ENCODE measurements at places on chromosomes 1 and 21.

GRCh38 chr1:245440922-245441321 is 286.1 kb downstream of the KIF26B start:
- no peak for DNase-seq

- DNase-seq: no peak
Observed at GRCh38 chr1:175237389-175237788, 44.8 kb upstream of the KIAA0040 start.

DNA sequence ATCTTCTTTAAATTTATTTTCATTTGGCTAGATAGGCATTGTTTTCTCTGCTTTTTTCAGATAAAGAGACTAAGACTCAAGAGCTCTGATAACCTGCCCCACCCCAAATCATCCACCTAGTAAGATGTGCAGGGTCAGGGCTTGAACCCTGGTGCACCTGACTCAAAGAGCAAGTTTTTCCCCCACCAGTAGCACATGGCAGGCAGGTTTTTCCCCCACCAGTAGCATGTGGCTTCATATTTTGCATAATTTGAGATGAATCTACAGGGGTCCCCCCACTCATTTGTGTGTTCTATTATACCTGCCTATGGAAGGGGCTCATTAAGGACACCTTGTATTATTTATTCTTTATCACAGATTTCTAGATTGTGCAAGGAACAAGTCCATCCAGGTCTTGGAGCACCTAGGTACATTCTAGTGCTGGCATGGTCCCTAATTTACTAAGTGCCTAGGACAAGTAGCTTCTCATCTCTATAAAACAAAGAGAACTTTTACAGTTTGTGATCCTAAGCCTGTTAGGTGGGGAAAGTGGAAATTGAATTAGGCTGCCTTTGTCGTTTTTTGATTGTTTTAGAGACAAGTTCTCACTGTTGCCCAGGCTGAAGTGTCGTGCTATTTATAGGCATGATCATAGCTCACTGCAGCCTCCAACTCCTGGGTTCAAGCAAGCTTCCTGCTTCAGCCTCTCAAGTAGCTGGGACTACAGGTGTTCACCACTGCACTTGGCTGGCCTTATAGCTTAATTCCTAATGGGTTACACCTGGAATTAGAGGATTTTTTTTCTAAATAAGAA is 13.2 kb upstream of the CTSE start:
- DNase-seq: no peak

DNA sequence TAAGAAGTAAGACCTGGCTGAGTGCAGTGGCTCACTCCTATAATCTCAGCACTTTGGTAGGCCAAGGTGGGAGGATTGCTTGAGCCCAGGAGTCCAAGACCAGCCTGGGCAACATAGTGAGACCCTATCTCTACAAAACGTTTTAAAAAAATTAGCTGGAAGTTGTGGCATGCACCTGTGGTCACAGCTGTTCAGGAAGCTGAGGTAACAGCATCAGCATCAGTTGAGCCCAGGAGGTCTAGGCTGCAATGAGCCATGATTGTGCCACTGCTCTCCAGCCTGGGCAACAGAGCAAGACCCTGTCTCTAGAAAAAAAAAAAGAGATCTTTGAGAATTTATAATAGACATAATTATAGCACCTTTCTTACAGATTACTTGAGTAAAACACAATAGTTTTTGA is 36.0 kb downstream of the AGL start:
- DNase-seq: no peak

- DNase-seq: no peak
Observed at GRCh38 chr1:52695627-52696026, 2.5 kb downstream of the COA7 start.

DNA sequence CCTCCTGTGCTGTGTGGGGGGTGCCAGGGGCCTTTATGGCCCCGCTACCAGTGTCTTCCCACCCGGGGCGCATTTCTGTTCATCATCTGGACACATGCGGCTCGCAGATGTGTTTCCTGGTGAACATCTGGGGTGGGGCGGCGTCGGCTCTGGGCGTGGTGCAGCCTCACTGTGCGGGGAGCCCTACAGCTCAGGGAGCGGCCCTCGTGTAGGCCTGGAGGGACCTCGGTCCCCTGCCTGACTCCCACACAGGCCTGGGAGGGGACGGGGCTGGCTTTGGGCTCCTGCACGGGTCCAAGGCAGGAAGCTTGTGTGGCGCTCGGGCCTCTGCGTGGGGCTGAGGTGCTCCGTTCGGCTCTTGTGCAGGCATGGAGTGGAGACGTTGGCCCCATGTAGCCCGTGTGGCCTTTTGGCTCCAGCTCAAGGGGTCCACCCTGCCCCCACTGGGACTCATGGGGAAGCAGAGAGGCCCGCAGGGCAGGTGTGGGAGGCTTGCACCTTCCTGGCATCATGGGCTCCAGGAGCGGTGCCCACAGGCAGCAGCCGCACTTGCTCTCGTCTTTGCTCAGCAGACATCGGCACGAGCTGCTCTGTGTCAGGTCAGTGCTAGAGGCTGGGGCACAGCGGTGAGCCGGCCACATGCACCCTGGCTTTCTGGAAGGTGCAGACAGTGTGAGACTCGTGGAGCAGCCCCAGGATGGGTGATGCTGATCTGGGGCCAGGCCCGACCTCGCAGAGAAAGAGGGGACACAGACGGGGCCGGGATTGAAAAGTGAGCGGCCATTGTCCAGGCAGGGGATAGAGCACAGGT is 90.1 kb upstream of the ACTRT2 start:
- DNase-seq: no peak

GRCh38 chr1:62735491-62736171 is 47.4 kb upstream of the DOCK7 start:
- DNase-seq: no peak

DNA sequence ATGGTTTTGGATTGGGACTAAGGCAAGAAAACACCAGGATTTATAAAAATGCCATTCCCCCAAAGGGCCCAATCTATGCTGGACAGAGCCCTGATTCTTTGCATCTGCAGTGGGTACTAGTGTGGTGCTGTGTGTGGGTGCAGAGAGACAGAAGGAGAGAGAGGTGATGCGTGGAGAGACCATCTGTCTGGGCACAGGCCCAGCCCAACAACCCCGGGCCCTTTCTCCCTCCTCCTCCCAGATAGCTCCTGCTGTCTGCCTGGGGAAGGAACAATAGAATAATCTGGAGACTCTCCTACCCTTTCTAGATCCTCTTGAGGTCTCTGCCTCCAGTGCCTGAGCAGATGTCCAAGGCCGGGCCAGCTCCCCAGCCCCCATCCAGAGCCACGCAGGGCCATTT is 15.1 kb downstream of the KIAA1614 start:
- DNase-seq: no peak

DNA sequence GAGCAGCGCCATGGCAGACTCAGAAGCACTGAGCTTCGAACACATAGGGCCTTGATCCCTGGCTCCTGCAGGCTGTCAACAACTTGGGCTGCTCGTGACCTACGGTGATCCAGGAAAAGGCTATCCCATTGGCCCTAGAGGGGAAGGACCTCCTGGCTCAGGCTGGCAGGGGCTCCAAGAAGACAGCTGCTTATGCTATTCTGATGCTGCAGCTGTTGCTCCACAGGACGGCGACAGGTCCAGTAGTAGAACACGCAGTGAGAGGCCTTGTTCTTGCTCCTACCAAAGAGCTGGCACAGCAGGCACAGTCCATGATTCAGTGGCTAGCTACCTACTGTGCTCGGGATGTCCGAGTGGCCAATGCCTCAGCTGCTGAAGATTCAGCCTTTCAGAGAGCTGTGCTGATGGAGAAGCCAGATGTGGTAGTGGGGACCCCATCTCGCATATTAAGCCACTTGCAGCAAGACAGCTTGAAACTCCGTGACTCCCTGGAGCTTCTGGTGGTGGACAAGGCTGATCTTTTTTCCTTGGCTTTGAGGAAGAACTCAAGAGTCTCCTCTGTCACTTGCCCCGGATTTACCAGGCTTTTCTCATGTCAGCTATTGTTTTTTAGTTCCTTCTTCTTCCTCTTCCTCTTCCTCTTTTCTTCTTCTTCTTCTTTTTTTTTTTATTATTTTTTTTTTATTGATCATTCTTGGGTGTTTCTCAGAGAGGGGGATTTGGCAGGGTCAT is 18.9 kb downstream of the ITLN2 start:
- DNase-seq: no peak

DNA sequence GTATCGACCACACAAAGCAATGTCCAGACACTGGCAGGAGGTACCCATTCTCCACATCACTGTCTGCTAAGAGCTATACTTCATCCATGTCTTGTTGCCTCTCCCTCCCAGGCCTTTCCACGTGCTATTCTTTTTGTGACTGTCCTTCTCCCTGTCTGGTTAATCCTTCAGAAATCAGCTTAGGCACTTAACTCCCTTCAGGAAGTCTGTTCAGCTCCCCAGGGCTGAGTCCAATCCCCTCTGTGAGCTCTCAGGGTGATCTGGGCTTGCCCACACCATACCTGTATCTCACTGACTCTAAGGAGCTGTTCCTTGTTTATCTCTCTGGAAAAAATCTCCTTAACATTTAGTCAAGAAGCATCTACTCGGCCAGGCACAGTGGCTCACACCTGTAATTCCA is 69.4 kb downstream of the NID1 start:
- no peak for DNase-seq

DNA sequence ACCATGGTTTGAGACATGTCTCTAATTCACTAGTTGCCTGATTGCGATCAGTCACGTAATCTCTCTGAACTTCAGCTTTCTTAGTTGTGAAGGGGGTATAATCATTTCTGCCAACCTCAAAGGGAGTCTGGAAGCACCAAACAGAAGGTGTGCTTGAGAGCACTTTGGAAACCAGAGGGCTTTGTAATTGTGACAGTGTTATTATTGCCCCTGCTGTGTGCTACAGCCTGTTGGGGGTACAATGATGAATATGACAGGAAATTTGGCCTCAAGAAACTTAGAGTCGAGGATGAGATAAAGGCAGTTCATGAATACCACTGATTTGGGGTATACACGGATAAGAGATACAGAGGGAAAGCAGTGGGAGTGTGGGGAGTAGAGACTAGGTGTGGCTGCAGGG is 150.2 kb upstream of the CD34 start:
- no peak for DNase-seq

Measured in CD4-positive, alpha-beta T cell (primary cell).